Activated T-cell treated with anti-CD3 and anti-CD28 coated beads, Interleukin-2, amount 50 U/mL, for 1 hour (primary cell): ENCODE measurements at places on chromosomes 3 and 15.
A peak's percentile ranks its signal among the peaks of the same experiment; 100 is the strongest.

DNA sequence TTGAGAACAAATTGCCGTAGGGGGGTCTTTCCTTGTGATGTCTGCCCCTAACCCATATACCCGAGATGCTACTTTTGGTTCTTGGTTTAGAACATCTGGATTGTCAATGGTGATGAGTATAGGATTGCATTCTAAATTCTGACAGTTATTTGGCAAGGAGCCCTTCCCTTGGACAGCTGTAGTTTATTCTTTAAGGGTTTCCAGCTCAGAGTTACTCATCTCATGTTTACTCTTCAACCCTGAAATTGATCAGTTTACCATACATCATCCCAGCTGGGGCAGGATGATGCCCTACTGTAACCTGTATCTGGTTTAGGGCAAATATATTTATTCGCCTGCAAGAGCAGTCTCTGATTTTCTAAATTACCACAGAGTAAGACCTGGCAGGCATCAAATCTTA lies 85.7 kb upstream of the XCR1 start:
- no peak for DNase-seq

GRCh38 chr3:14483286-14483685 lies 56.9 kb downstream of the GRIP2 start:
- no peak for DNase-seq

DNA sequence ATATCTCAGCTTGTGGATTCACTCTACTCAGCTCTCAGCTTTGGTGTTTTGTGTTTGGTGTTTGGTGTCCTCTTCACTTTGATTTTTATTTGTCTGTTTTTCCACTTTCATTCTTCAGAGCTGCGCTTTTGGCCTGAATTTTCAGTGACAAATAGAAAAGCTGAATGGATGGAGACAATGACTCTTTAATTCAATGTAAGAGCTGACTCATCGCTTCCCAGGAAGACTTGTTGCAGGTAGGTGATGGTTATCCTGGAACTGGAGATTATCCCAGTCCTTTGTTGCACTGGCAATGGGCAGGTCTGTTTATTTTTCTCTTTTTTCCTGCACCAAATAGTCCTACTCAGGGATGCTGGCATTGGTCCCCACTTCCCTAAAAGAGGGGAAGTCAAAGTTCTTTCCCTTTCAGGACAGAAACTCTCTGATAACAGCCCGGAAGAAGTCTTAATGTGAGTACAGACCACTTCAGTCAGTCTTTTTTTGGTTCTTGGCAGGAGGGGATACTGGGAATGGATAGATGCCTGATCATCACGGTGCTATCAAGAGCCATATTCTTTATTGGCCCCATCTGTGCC lies 12.4 kb upstream of the AEN start:
- no peak for DNase-seq

- DNase-seq: no peak
Measured at GRCh38 chr3:139491966-139492365, 15.7 kb upstream of the RBP2 start.

- no peak for DNase-seq
Measured at GRCh38 chr3:16316847-16317560, 52.0 kb downstream of the OXNAD1 start.

- no peak for DNase-seq
Measured at GRCh38 chr3:124700880-124701684, 29.2 kb upstream of the UMPS start.

DNA sequence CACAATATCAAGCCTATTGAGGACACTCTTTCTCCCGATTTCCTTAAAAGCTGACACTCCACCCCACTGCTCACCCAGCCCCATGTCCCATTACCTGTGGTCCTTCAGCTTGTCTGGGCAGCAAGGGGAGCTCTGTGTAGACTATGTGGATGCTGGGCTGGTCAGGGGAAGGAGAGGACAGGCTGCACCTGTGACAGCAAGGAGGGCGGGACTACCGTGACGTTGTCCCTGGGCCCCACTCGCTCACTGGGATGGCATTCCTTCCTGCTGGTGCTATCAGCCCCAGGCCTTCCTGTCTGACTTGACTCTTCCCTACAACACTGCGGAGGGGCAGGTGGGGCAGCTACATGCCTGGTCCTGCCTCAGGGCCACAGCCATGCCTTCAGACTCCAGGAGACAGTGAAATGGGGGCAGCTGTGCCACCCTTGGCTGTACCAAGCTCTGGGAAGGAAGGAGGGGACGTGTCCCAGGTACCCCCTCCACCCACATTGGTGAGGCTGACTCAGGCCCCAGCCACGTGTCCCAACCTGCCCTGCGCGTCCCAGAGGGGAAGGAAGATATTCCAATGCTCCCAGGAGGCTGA lies at the start of gene TMEM40:
Gene TMEM40, minus strand, starts transcription at position 163 of the 583 bp plus-strand sequence. CDS start 9,427 bp downstream, outside the sequence.
- no peak for DNase-seq

DNA sequence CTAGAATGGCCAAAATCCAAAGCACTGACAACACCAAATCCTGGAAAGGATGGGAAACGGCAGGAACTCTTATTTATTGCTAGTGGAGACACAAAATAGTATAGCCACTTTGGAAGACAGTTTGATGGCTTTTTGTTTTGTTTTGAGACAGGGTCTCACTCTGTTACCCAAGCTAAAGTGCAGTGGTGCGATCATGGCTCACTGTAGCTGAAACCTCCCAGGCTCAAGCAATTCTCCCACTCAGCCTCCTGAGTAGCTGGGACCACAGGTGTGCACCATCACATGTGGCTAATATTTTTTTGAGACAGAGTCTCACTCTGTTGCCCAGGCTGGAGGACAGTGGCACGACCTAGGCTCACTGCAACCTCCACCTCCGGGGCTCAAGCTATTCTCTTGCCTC lies 27.3 kb upstream of the GPR160 start:
- no peak for DNase-seq

DNA sequence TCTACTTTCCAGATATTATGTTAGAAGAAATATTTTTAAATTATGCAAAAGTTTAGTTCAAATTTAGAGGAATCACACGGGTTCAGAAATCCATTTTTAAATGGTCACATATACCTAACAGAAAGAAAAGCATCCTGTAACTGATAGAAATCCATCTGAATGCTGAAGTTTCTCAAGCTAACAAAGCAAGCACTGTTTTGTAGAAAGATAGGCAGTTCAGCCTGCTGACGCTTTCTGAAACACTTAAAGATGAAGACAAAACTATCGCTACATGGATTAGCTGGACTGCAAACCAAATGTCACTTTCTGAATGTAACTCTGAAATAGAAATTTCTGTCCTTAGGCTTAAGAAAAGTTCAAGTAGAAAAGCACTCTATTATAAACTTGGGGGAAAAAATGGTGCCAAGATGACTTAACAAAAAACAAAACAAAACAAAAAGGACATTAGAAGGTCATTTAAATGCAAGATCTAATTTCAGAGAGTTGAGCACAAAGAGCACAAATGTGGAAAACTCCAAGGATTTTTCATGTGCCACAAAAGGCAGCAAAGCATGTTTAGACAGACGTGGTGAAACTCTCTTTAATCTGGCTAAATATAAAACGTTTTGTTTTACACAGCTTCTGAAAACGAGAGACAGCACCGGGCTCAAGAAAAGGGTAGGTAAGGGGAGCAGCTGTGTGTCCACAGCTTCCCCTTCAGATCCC lies 1.2 kb downstream of the PLOD2 start:
- no peak for DNase-seq

DNA sequence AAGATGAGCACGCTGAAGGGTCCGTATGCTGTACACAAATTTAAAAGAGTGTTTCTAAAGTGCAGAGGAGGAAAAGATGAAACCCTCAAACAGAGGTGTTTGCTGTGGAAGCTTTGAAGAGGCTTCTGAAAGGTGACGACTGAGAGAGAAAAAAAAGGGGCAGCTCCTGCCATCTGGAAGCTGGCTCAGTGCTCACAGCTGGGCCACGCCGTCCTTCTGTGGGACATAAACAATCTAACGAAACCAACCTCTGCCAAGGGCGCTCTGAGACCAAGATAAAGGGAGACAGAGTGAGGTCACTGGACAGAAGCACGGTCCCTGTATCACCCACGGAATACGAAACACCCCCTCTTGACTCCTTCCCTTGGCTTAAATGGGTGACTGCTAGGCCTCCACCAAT lies 96.3 kb upstream of the SLC6A6 start:
- DNase-seq: no peak

DNA sequence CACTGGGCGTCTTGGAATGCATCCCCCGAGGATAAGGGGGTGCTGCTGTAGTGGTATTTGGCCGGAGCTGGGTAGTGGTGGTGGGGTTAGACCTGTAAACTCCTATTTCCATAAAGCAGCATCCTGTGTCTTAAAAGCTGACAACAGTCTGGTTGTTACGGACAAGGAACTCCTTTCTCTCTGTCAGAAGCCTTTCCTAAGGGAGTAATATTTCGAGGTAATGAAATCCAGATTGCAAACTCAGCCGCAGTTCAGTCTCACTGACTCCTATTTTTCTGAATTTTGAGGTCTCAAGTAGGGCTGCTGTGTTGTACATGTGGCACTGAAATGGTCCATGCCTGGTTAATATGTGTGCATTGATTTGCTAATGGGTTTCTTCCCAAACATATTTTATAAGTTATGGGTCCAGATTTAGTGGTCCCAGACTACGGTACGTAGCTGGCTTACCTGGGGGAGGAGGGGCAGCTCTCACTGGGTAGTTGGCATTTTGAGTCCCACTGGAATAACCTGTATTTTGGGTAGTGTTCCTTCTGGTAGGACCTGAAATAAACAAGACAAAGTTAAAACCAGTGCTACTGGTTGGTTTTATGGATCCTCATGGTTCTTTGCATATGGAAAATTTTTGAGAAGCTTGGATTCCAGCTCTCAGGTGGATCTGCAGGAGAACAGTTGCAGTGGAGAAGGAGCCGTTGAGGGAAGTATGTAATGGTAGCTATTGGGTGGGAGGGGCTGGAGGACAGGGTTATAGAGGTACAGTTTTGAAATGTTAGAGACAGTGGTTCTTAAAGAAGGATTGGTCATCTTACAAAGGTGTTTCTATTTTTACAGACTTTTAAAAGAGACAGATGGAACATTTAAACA lies 48.6 kb upstream of the LDHAL6B start:
- DNase-seq: no peak

- no peak for DNase-seq
Measured at GRCh38 chr3:105691053-105691452, 177.8 kb downstream of the CBLB start.

DNA sequence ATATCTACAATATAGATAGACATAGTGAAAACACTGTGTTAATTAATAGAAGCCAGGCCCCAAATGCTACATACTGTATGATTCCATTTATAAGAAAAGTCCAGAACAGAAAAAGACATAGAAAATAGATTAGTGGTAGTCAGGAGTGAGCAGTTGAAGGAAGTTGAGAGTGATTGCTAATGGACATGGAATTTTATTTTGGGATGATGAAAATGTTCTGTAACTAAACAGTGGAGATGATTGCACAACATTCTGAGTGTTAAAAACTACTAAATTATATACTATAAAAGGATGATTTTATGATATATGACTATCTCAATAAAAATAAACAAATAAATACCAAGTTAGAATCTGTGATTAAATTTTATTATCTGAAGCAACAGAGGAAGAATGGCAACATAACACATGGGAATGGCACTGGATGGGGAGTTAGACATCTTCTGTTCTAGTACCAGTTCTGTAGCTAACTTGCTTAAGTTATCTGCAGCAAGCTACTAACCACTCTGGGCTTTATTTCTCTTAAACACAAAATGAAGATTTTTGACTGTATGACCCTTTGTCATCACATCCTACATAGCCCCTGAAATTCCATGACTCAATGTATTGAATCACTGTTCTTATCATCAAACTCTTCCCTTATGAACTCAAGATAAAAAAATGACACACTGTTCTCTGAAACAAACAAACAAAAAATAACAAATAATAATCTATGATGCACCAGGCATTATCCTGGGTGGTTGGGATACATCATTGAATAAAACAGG lies 612.7 kb downstream of the TBL1XR1 start:
- no peak for DNase-seq

GRCh38 chr3:189771842-189772450 lies 140.8 kb downstream of the TP63 start:
- DNase-seq: no peak

DNA sequence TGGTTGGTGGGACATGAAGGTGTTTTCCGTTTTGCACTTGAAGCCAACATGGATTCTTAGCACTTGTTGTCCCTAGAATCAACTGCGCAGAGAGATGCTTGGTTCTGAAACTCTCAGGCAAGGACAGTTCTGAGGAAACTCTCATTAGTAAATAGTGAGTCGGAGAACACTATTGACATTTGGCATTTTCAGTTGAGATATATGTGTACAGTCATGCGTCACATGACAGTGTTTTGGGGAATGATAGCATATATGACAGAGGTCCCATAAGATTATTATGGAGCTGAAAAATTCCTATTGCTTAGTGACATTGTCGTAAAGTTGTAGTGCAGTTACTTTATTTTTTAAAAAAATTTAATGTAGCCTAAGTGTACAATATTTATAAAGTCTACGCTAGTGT lies 5.8 kb downstream of the APBA2 start:
- no peak for DNase-seq

GRCh38 chr3:39106851-39107387 lies 508 bp downstream of the GORASP1 start:
- no peak for DNase-seq

- DNase-seq: peak; percentile 46
Measured at GRCh38 chr15:77634266-77634962, 1.7 kb upstream of the LINGO1 start.

DNA sequence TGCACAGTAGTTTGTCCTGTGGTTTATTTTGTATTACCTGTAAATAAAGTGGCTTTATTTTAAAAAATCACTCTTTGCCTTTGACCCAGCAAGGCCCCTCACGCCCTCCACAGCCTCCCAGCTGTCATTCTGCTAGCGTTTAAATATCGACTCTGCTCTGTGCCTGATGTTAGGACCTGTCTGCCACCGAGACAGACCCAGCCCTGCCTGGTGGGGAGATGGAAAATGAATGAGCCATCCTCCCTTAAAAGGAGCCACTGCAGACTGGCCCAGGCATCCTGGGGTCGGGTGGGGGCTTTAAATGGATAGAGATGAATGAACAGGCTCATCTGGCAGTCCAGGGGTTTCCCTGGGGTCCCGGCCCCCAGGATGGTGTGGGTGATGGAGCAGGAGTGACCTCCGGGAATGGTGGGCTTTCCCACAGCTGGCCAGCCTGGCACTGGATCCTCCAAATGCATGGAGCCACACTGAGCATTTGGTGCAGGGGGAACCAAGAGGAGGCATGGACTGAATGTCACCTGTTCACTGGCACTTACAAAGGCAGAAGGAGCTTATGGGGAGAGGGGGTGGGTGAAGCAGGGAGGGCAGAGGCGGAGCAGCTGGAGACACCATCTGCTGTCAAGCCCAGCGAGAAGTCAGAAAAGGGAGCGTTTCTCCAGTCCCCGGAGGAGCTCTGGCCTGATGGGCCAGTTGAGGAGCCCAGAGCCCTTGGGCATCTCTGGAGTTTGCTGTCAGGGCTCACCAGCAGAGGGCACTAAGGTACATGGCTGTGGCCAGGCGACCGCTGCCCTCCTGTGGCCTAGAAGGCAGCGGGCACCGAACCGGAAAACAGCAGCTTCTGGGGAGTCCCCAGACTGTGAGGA lies 11.9 kb downstream of the GRM2 start:
- DNase-seq: no peak

- DNase-seq: no peak
Measured at GRCh38 chr3:58004973-58005372, 3.2 kb upstream of the FLNB start.

- no peak for DNase-seq
Measured at GRCh38 chr3:124685481-124685880, 44.8 kb upstream of the UMPS start.
